ENCODE measurements at places on chromosomes 4 and X.

- no peak for DNase-seq
Measured at GRCh38 chr4:150216726-150217125, 138.5 kb downstream of the DCLK2 start.

DNA sequence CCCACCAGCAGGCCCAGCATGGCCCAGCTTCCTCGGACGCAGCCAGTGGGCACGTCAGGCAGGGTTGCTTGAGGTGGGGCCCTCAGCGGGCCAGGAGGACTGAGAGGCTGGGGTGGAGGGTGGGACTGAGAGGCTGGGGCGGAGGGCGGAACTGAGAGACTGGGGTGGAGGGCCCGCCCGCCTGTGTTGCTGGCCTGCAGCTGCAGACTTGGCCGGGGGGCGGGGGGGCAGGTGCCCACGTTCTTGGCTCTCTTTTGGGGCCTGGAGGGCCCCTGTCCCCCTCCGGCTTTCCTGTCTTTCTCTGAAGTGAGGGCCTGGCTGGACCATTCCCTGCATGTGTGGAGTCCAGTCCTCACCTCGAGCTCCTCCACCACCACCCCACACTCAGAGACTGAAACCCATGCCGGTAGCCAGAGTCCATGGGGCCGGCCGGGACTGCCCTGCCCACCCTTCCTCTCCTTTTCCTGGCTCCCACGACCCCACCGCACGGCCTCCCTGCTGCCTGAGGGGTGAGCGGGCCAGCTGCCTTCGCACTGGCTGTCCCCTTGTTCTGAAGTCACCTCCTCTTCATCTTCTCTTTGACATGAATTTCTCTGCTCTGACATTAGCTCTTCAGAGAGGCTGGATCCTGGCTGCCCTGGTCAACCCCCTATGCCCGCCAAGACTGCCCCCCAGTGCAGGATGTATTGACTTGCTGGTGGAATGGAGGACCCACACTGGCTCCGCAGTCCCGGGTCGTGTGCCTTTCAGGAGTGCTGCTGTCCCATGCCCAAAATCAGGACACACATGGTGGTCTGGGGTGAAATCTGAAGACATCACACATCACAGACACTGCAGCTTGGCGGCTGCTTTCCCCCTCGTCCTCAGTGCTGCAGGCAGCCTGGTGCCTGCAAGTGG, 10.1 kb upstream of the NKX1-1 start:
- no peak for DNase-seq

- DNase-seq: no peak
Measured at GRCh38 chr4:38050560-38051350, 90.6 kb downstream of the PTTG2 start.

DNA sequence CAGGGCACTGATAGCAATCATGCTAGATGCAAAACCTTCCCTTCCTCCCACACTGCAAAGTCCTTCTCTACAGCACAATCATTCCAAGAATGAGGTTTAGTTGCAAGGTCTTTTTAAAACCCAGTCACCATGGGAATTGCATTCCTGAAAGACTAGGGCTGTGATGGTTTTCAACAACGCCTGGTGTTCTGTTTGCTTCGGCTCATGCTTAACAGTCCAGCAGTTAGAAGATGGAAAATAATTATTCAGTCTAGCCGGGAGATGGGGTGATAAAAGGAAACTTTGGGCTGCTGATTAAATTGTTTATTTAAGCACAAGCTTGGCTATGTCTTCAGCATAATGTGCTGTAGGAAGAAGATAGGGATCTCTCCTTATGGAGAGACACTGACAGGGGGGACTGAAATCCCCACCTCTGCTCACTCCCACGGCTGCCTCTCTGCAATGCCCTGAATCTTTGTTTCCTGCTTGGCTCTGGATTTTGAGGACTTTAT, 211.4 kb downstream of the MID1IP1 start:
- no peak for DNase-seq

GRCh38 chr4:1018147-1019020, 7.0 kb downstream of the FGFRL1 start:
- no peak for DNase-seq

DNA sequence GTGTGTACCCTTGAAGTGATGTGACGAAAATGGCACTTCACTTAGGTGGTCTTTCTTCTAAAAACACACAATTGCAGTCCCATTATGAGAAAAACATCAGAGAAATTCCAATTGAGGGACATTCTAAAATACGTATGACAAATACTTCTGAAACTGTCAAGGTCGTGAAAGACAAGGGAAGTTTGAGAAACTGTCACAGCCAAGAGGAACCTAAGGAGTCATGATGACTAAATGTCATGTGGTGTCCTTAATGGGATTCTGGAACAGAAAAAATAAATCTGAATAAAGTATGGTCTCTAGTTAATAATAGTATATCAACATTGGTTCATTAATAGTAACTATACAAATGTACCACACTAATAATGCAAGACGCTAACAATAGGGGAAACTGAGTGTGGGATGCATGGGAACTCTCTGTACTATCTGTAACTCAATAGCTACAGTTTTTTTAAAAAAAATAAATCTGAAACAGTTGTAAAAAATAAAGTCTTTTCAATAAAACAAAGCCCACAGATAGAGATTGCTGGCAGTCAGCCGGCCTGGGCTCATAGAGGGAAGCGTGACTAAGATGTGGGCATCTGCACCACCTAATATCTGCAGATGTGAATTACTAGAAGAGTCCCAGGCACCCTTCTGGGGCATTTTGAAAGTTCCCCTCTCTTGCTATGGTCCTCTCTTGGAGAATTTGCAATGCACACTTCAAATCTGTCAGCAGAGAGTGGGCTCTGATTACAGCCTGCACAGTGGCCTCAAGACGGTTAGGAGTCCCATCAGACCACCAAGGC, 47.6 kb downstream of the MID1IP1 start:
- DNase-seq: no peak

- DNase-seq: no peak
Measured at GRCh38 chr4:154487145-154487544, 4.5 kb downstream of the DCHS2 start.

DNA sequence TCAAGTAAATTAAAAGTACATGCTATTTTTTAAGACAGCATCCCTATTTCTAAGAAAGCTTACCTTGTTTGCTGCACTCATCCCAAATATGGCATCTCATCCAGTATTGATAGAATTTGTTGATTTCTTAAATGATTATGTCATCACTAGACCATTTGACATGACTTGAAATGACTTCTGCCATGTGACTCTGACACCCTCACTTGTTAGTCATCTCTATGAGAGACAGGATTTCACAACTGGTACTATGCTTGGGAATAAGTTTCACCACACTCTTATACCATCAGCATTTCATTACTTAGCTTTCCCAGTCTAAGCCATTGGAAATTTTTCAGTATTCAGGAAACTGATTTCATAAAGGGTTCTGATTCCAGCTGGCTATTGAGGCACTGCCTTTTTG, 55.3 kb downstream of the TMPRSS11F start:
- no peak for DNase-seq

GRCh38 chr4:90127223-90127705, at the start of gene CCSER1:
Gene CCSER1, plus strand, starts transcription at chr4:90127394.
- peak; percentile 1 for DNase-seq

DNA sequence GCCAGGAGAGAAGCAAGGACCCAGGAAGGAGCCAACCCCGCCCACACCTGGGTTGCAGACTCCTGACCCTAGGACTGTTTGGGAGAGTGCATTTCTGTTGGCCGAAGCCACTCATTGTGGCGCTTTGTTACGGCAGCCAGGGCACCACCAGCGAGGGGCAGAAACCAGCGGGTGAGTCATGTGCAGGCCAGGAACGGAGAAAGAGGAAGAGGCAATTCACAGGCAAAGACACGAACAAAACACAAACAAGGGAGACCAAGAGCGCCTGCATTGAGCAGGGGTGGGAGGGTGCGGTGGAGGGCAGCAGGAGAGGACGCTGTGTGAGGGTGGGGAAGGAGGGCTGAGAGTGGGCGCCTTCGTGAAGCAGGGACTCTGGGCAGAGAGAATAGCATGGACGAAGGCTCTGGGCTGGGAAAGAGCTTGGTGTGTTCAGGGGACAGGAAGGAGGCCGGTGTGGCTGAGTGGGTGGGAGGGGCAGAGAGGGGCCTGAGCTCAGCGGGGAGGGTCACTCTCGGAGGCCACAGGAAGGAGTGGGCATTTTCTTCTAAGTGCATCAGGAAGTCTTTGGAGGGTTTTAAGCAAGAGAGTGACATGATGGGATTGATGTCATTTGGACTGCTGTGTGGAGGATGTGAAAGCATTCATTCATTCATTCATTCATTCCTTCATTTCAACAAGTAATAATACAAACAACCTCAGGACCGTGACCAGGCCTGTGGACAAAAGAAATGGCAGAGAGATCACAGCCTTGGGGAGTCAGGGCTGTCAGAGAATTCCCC, 12.2 kb upstream of the WFS1 start:
- no peak for DNase-seq

DNA sequence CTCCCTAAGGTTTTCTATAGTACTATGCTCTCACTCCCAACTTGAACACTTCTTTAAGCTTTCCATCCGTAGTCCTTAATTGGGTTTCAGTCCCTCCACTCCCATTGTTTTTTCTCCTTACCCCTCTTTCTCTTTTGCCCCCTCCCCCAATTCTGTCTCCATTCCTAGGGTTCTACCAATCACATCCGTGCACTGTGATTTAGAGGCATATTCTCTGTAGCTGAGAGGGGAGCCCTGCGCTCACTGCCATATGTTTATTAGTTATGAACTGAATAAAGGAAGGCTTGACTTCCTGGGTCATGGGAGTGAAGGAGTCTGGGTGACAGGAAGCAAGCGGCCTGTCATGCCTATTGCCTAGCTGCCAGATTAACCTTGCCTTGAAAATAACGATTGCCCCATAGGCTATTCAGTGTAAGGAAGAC, 471 bp downstream of the MCTS1 start:
- no peak for DNase-seq
